A375 (cell line): ENCODE measurements at places on chromosomes 3 and 15. TPM values are rescaled to one million over a fixed set of nuclear protein-coding genes. Genes with fewer than 3 reads are reported as not detected.

The DPPA4 gene
- total RNA-seq = not detected in 2 replicates

The PRSS50 gene
- not detected in 2 replicates for total RNA-seq

The GAP43 gene
- total RNA-seq = 0.68 and 1.9 TPM in 2 replicates

The GOLGA6D gene
- total RNA-seq = not detected in 2 replicates

The CDC25A gene
- total RNA-seq = 49.8 and 53.0 TPM in 2 replicates

The KIF15 gene
- total RNA-seq = 25.1 and 33.3 TPM in 2 replicates

The EFCAB12 gene
- total RNA-seq = 0.08 and 0.16 TPM in 2 replicates
